ENCODE measurements at places on chromosomes 4 and X. TPM values are rescaled to one million over a fixed set of nuclear protein-coding genes. Genes with fewer than 3 reads are reported as not detected.

DNA sequence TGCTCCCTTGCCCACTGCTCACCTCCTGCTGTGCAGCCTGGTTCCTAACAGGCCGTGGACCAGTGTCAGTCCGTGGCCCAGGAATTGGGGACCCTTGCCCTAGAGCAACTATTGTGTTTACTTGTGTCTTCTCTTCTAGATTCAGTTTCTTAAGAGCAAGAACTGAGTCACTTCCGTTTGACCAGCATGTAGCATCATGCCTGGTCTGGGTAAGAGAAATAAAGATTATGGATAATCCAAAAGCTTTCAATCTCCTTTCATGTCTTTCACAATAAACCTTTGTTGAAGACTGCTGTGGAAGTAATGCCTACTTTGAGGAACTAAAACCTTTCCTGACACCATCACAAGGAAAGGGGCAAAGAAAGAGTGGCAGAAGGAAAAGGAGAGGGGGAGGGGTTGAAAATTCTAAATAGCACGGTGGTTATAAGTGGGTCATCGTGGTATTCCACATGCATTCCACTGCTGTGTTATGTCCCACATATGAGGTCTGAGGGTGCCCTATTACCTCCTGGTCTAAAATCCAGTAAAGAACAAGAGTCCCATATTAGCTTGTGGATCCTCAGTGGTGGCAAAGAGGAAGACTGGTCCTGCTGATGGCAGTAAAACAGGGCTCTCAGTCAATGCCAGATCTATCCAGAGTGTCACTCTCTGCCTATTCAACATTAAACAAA is 133.4 kb downstream of the RASL11B start:
- H3K27me3 ChIP-seq: no peaks in the 10 kb centered on the region
- DNase-seq: no peak
- no peak overlapping the region for H3K4me3 ChIP-seq
- H3K36me3 ChIP-seq: peaks cover 11% of the 10 kb centered on the region
- no peaks in the 10 kb centered on the region for H3K4me1 ChIP-seq
- no peak overlapping the region for H3K27ac ChIP-seq

- DNase-seq: no peak
- peaks cover 19% of the 10 kb centered on the region for H3K36me3 ChIP-seq
- H3K4me3 ChIP-seq: no peak overlapping the region
- H3K27me3 ChIP-seq: no peaks in the 10 kb centered on the region
- no peak overlapping the region for H3K27ac ChIP-seq
These were observed 28.2 kb upstream of the CENPU start for GRCh38 chr4:184762100-184762499.

GRCh38 chr4:186770481-186771175 is 47.0 kb upstream of the FAT1 start:
- H3K27ac ChIP-seq: no peak overlapping the region
- no peak for DNase-seq
- no peaks in the 10 kb centered on the region for H3K4me1 ChIP-seq
- no peak overlapping the region for H3K4me3 ChIP-seq
- H3K36me3 ChIP-seq: no peaks in the 10 kb centered on the region

The AIFM1 gene
- polyA plus RNA-seq: 24.2 TPM

The CSN1S1 gene
- polyA plus RNA-seq: not detected

The PORCN gene
- polyA plus RNA-seq: 12.0 TPM
